ENCODE measurements at places on chromosomes 5 and 9.

DNA sequence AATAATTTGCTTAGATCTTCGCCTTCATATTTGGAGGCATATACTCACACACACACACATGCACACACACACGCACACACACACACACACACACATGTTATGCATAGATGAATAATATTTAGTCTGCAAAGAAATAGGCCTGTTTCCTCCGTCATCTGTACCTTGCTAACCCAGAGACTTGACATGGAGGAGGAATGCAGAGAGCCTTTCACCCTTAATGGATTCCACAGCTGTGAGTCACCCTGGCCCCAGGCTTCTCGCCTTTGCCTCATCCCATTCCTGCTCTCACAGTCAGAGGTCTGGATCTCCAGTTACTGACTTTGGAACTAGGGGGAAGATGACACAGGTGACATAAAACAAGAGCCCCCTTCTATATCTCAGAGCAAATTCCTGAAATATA is 29.7 kb downstream of the ZNF462 start:
- DNase-seq = peak; percentile 98

DNA sequence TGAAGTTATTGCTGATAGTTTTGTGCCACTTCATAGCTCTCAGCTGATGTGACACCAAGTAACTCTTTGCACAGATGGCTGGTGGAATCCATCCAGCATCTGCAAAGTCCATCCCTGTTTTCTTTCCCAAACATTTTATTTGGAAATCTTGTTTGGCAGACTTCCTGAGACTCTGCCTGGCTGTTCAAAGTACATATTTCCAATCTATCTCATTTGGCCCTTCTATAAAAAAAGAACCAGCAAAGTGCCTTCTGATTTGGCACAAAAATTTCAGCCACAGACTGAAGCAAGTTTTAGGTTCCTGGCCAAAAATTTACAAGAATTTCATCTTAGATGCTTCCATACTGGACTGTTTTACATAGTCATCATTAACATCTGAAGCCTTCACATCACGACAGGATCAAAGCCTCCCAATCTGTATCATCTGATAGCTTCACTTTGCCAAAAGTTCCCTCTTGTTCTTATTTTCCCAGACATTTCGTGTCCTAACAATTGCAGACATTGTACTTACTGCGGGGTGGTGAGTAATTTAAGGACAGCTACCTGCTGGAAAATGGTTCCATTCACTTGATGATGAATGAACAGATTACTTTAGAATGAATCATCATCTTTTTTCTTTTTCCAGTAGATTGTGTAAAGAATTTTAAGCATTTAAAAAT is 377.3 kb downstream of the KIAA0825 start:
- DNase-seq = peak; percentile 50

GRCh38 chr5:73093943-73094342 is 26.4 kb upstream of the TMEM171 start:
- DNase-seq = peak; percentile 67

DNA sequence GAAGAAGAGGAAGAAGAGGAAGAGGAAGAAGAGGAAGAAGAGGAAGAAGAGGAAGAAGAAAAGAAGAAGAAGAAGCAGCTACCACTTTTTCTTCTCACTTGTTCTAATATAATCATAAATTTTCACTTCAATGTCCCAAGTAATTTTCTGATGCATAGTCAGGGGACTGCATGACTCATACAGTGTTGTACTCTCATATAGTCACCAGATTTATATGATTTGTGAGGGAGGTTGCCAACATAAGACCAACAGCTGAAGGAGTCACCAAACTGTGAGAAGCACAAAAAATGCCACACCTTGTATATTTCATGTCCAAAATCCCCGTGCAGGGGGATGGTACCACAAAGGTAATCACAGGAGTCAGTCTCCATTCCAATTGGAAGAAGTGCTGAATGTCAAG is 32.7 kb upstream of the DMRTA1 start:
- DNase-seq = no peak

DNA sequence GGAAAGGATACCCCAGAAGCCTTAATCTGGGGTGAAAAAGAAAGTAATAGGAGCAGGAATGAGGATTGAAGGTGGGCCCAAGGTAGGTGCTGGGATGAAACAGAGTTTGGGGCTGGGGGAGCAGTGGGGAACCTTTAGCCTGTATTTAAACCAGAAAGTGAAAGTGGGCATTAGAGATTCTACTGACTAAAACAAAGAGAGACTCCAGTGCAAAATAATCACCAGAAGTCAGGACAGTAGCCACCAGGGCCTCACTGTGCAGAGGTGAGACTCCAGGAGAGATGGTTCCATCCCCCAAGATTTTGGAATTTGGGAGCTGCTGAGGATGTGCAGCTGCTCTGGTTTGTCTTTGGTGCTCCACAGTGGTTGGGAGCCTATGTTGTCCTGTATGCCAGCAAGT is 13.1 kb downstream of the DNAJB5 start:
- DNase-seq = no peak

GRCh38 chr5:170307575-170308465 is 10.2 kb upstream of the LCP2 start:
- peak; percentile 14 for DNase-seq

DNA sequence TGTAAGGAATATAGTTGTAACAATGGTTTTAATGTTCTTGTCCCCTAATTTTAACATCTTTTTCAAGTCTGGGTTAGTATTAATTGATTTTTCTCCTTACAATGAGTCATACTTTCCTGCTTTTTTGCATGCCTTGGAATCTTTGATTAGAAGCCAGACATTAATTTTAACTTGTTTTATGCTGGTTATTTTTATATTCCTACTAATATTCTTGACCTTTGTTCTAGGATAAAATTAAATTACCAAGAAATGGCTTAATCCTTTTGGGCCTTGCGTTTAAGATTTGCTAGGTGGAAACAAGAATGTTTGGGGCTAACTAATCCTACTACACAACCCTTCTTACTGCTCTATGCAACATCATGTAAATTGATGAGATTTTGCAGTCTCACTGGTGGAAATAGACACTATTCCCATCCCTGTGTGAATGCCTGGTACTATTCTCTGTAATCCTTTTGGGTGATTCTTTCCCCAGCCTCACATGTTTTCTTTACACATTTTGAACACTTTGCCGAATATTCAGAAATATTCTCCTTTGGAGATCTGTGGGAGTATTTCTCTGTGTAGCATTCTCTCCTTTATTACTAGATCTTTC is 47.2 kb downstream of the ZCCHC7 start:
- no peak for DNase-seq

GRCh38 chr5:1467341-1468246 is 22.4 kb upstream of the SLC6A3 start:
- no peak for DNase-seq

DNA sequence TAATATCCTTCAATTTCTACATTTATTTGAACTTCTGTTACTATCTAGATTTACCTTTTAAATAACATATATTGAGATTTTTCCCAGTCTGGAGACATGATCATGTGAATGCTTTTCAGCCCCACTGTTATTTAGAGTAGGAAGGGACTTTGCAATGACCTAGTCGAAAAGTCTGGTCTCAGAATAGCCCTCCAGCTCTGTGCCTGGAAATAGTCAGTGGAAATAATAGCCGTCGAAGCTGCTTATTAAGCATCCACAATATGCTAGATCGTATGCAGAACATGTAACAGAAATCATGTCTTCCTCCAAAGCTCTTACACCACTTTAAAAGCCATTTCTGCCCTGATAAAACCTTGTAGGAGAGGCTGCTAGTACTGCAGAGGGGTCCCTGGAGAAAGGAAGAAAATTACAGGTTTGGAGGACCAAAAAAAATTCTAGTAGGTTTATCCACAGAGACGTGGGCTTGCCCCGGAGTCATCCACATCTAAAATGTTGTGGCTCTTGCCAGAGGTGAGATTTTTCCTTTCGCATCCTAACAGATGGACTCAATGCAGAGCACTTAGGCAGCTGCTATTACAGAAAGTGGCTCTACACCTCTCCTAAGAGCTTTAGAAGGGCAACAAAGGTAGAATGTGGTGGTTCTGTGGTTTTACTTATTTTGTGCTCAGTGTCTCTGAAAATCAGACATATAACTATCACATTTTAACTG is 2.5 kb upstream of the FGF1 start:
- no peak for DNase-seq

GRCh38 chr5:36177715-36178523 is 26.0 kb downstream of the SKP2 start:
- DNase-seq = peak; percentile 40

GRCh38 chr5:74201334-74202081 is 439.0 kb downstream of the ENC1 start:
- peak; percentile 39 for DNase-seq

GRCh38 chr9:4717815-4718214 is 23.2 kb downstream of the AK3 start:
- no peak for DNase-seq

- DNase-seq = no peak
Measured at GRCh38 chr5:14968796-14969195, 97.2 kb upstream of the ANKH start.

DNA sequence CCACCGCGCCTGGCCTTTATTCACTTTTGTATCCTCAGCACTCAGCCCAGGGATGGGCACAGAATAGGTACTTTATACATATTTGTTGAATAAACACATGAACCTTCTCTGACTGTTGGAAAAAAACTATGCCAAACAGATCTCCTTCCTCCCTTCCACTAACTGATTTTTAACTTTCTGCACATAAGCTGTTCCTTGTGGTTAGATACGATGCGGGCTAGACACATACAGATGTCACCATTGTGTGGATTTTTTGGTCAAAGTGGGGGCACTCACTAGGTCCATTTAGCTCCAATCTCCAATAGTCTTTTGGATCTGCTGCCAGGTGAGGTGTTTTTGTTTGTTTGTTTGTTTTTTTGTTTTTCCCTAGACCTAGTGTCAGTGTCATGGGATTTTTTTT is 5.1 kb downstream of the TEX48 start:
- DNase-seq = no peak
